Activated CD8-positive, alpha-beta memory T cell treated with anti-CD3 and anti-CD28 coated beads for 1 hour (primary cell): ENCODE measurements at places on chromosomes 5 and 9.

DNA sequence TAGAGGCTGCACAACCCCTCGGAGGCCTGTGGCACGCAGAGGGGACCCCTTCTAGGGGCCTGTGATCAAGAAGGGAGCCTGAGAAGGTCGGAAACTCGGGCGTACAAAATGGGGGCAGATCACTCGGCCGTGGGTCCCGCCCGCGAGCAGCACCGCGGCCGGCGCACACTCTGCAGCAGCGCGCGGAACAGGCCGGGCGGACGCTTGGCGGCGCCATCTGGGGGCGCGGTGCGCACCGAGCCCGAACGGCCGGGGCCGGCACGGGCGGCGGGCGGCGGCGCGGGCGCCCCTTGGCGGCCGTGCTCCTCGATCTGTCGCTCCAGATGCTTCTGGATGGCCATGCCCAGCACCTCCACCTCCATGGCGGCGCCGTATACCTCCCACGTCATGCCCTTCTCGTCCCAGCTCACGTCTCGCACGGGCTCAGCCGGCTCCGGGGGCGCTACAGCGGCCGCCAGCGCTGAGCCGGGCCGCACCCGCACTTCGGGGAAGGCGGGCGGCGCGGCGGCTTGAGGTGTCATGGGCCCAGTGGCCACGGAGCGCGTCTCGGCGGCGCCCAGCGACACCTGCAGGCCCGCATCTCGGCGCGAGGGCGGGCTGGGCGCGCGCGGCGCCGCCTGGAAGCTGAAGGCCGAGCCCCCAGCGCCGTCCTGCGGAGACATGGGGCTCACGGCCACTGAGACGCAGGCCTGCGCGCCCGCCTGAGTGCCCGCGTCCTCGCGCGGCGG, 13.1 kb downstream of the GPRIN1 start:
- DNase-seq = peak; percentile 51

DNA sequence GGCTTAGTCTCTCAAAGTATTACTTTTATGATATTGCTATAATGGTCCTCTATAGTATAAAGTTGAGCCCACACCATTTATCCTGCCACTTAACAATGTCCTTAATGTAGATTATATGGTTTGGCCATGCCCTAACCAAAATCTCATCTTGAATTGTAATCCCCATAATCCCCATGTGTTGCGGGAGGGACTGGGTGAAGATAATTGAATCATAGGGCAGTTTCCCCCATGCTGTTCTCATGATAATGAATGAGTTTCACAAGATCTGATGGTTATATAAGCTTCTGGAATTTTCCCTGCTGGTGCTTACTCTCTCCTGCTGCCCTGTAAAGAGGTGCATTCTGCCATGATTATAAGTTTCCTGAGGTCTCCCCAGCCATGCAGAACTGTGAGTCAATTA, 498.8 kb downstream of the RAB3C start:
- DNase-seq = no peak

DNA sequence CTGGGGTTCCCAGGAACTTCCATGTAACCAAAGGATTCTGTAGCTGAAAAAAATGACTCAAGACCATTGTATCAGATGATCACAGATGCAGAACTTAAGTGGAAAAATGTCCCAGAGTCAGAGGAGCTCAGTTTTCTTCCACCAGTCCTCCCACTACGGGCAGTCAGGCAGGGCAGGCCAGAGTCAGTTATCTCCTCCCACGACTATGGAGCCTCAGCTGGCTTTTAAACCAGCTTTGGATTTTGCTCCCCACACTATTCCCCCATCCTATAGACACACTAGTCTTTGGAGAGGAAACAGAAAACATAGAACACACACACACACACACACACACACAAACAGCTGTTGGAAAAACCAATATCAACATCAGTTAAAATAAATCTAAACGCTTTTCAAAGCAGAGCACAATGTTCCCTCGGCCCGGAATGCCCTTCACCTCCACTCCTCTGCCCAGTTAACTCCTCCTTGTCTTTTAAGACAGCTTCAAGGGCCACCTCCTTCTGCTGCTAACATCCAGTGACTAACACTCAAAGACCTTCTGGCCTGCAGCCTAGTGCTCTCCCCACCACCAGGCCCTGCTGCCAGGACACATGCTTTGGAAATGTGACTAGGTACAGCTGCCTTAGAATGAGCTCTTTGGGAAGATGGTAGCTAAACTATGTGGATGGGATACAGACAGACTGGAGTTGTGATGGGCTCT, 56.8 kb downstream of the NIPAL4 start:
- DNase-seq = no peak

GRCh38 chr5:9094582-9094981, 451.3 kb downstream of the SEMA5A start:
- no peak for DNase-seq

GRCh38 chr5:87229780-87230179, 37.9 kb upstream of the RASA1 start:
- no peak for DNase-seq

GRCh38 chr5:149503006-149503405, 48.2 kb downstream of the CSNK1A1 start:
- DNase-seq = no peak

GRCh38 chr5:109413458-109413857, 3.7 kb upstream of the PJA2 start:
- no peak for DNase-seq

- no peak for DNase-seq
Observed at GRCh38 chr5:57569601-57570000, 87.0 kb upstream of the ACTBL2 start.

DNA sequence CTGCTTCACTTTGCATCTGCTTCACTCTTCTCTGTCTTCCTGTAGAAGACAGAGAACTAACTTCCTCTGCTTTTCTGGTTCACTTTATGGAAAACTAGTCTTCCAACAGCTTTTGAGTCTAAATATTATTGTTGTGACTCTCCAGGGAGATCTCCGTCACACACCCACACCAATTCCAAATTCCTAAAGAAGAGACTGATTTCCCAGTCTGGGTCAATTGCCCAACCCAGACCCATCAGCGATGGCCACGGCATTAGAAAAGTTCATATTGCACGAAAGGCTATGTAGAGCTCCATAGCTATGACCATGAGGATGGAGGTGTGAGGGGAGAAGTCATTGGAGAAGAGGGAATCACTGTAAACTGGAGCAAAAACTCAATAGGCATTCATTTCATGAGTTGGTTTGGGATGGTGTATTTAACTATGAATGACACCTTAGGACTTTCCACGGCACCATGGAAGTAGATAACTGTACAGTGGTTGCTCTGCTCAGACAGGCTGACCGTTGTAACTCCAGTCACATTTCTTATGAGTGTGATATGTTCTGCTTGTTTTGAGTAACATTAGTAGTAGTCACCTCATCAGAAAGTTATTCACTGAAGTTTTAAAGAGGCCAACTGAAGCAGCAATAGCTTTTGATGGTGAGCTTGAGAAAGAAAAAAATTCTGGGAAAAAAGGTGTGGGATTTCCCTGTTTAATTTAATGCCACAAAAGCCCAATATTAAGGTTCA, 78.1 kb upstream of the MAMDC2 start:
- no peak for DNase-seq

GRCh38 chr5:141821430-141821925, 56.7 kb downstream of the PCDH1 start:
- no peak for DNase-seq

DNA sequence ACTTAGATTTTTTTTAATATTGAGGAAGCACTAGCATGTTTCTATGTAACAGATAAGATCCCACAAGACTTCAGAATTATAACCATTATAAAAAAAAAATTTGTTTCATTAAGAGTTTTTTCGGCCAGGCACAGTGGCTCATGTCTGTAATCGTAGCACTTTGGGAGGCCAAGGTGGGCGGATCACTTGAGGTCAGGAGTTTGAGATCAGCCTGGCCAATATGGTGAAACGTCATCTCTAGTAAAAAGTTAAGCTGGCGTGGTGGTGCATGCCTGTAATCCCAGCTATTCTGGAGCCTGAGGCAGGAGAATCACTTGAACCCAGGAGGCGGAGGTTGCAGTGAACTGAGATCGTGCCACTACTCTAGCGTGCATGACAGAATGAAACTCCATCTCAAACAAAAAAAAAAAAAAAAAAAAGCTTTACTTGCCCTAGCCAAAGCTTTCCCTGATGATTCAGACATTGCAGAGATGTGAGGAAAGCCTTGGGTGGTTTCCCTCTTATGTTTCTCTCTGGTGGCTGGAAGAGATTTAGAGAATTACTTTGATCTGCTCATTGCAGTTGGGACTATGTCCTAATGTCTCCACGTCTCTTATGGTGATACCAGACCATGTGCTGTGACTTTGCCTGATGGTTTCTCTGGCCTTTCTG, 65.4 kb downstream of the EGFLAM start:
- DNase-seq = no peak

GRCh38 chr9:21837501-21837900, 35.1 kb downstream of the MTAP start:
- no peak for DNase-seq

DNA sequence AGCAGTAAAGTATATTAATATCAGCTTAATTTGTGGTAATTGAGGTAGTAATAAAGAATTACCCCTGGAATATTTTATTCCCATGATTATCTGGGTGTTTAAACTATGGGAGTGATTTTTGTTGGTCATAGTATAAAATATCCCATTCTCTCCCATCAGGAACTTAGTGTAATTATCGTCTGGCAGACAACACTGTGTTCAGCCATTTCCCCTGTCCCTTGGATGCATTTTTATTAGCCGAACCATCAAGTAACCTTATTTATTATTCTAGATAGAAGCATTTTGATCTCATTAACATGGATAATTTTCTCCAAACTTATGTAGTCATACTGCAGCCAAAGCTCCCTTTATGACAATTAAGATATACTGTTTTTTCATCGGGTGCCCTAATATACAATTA, 320.8 kb downstream of the MAT2B start:
- no peak for DNase-seq

- no peak for DNase-seq
Observed at GRCh38 chr5:160626322-160626721, 204.7 kb downstream of the PTTG1 start.

DNA sequence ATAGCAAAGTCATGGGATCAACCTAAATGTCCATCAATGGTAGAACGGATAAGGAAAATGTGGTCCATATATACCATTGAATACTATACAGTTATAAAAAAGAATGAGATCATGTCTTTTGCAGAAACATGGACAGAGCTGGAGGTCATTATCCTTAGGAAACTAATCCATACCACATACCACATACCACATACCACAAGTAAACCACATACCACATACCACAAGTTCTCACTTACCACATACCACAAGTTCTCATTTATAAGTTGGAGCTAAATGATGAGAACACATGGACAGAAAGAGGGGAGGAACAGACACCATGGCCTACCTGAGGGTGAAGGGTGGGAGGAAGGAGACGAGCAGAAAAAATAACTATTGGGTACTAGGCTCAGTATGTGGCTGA, 154.6 kb upstream of the GHR start:
- DNase-seq = no peak

GRCh38 chr9:134644725-134645606, 3.4 kb downstream of the COL5A1 start:
- no peak for DNase-seq

- DNase-seq = no peak
Observed at GRCh38 chr9:15697446-15697851, 144.6 kb downstream of the CCDC171 start.

- DNase-seq = no peak
Observed at GRCh38 chr5:86970361-86970760, 297.3 kb upstream of the RASA1 start.

DNA sequence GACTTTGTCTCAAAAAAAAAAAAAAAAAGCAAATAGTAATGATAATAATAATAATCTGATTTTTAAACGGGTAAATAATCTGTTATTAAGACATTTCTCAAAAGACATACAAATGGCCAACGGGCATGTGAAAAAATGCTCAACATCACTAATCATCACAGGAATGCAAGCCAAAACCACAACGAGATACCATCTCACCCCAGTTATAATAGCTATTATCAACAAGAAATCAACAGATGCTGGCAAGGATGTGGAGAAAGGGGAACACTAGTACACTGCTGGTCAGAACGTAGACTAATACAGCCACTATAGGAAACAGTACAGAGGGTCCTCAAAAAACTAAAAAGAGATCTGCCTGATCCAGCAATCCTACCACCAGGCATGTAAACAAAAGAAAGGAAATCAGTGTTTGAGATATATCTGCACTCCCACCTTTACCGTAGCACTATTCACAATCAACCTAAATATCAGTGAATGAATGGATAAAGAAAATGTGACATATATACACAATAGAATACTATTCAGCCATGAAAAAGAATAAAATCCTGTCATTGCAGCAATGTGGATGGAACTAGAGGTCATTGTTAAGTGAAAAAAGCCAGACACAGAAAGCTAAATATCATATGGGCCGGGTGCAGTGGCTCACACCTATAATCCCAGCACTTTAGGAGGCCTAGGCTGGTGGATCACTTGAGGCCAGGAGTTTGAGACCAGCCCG, 24.9 kb downstream of the VAV2 start:
- no peak for DNase-seq

DNA sequence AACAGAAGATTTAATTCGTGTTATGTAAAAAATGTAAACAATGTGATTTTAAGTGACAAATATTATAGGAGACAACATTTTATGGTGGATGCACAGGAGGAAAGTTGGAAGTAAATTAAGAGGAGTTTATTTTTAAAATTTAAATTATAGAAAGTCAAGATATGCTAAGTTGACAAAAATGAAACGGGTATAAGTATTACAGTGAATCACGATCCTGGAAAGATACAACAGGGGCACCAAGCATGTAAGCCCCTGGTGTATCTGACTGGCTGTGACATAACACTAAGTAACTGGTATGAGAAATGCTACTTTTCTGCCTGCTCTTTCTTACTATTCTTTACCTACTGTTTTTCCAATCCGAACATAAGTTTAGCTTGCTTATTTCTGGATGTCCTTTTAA, 419.8 kb upstream of the CHD1 start:
- no peak for DNase-seq

- DNase-seq = no peak
Observed at GRCh38 chr9:118364266-118365106, 660.3 kb downstream of the TLR4 start.

DNA sequence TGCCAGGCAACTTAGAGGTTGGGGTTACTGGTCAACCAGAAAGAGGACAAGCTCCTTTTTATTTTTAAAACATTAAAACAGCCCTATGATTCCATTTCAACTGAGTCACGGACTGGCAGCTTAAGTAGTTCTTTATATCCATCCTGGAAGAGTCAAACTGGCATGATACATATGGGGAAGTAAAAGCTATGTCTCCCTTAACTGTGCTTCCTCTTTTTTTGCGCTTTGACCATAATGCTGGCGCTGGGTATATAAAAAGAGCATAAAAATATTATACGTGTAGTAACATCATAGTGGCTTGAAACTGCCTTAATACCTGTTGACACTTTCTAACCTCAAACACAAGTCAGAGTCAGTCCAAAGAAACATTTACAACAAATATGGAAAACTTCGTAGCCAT, 274.4 kb downstream of the CSNK1G3 start:
- no peak for DNase-seq

GRCh38 chr9:37300620-37301019, 121.9 kb upstream of the GRHPR start:
- DNase-seq = no peak
